ENCODE measurements at places on chromosomes 16 and 17.

GRCh38 chr17:35345926-35346771, 27.3 kb downstream of the SLFN11 start:
- DNase-seq, result no peak

- no peak for DNase-seq
Measured at GRCh38 chr16:1286513-1287094, 22.8 kb upstream of the UBE2I start.

DNA sequence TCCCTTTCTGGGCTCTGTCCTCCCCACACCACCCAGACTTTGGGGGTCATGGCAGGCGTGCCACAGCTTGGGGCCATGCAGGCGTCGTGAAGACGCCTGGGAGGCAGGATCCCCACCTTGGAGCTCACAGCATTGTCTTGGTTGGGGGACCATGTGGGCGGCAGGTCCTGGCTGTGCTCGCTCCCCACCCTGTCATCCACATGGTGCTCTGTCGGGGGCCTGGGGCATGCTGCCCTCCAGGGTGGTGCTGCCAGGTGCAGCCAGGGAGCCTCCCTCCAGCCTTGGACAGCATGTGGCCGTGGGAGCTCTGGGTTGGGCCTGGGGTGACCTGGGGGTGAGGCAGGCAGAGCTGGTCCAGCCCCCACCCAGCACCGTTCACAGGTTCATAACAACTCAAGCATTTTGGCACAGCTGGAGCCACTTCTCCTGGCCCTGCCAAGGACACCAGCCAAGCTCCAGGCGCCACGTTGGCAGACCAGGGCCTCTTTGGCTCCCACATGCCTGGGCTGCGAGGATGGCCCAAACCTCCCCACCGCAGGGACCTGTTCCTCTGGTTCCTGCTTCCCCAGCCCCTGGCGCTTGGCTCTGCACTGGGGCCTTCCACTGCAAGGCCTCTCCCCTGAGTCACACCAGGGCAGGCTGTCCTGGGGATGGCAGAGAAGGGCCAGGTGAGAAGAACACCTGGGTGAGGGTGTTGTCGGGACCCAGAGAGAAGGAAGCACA, 15.1 kb upstream of the ATP6V0C start:
- no peak for DNase-seq

GRCh38 chr17:79046916-79047280, 22.9 kb downstream of the C1QTNF1 start:
- no peak for DNase-seq

GRCh38 chr17:58694302-58694701, 1.9 kb downstream of the RAD51C start:
- no peak for DNase-seq

DNA sequence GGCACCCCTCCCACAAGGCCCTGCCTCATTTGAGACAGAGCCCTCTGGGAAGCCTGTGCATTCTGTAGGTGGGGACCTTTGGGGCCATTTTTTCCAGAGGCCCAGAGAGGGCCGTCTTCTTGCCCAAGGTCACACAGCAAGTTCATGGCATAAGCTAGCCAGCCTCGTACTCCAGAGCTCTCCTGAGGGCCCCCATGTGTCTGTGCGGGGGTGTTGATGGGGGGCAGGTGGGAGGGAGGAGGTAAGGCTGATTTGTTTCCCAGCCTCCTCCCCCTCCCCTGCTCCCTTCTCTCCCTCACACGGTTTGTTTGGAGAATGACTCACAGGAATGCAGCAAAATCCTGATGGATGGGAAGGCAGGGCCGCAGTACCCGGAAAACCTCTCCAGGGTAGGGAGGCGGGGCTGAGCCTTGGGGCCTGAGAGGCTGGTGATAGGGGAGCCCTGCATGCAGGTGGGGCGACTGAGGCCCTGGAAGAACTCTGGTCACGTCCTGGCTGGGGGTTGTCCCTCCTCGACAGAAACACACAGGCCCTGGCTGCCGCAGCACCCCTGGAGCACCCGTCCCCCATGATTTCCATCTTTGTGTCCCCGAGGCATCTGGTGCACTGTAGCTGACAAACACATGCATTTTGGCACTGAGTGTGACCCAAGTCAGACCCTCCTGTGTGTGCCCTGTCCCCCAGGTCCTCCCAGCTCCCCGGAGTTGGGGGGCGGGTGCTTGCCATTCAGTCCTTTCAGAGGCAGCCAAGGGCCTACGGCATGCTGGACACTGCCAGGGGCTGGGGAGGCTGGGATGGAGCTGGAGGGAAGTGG, 29.7 kb downstream of the RAI1 start:
- peak; percentile 72 for DNase-seq

DNA sequence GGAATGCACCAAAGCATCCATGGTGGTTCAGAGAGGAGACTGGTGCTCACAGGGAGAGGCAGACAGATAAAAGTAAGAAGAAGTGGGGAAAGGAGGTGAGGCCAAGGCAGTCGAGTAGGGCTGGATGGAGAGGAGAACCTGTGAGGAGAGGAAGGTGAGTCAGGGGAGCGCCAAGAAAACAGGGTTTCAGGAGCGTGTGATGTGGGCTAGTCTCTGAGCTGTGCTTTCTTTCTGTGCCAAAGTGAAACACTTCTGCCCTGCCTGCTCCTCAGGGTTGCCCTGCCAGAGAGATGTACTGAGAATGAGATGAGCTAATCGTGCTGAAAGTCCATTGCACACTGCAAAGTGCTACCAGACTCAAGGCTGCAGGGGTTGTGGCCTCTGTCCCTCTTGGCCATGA, 310.7 kb upstream of the CCL2 start:
- no peak for DNase-seq

DNA sequence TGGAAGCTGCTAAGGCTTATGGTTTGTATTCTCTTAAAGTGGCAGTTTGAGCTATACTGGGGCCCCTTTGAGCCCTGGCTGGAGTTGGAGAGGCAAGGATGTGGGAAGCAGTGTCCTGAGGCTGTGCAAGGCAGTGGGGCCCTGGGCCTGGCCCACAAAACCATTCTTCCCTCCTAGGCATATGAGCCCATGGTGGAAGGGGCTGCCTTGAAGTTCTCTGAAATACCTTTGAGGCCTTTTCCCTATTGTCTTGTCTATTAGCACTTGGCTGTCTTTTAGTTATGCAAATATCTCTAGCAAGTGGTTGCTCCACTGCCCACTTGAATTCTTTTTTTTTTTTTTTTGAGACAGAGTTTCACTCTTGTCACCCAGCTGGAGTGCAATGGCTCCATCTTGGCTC, 119.2 kb downstream of the PCTP start:
- no peak for DNase-seq

All from HS-5 (cell line).